Bronchial smooth muscle cell (primary cell): ENCODE measurements at places on chromosomes 11 and 22. TPM values are rescaled to one million over a fixed set of nuclear protein-coding genes. Genes with fewer than 3 reads are reported as not detected.

Gene SCGB1C1
- total RNA-seq: not detected in 2 replicates

Gene MUC6
- total RNA-seq: not detected in 2 replicates

Gene APOL4
- 0.95 and 8.7 TPM in 2 replicates for total RNA-seq

Gene STK33
- 0.94 and 1.4 TPM in 2 replicates for total RNA-seq

Gene CLDN5
- 0.43 and 0.63 TPM in 2 replicates for total RNA-seq

Gene ADAMTS15
- total RNA-seq: 23.4 and 29.6 TPM in 2 replicates

Gene CD59
- total RNA-seq: 386 and 524 TPM in 2 replicates

Gene CALCB
- total RNA-seq: under 0.01 TPM in 1 of 2 replicates, not detected in the other

Gene SLC25A45
- 0.77 and 0.95 TPM in 2 replicates for total RNA-seq

Gene CDON
- 4.9 and 31.2 TPM in 2 replicates for total RNA-seq

Gene GTSE1
- total RNA-seq: 0.17 and 0.95 TPM in 2 replicates

Gene C11orf97
- not detected in 2 replicates for total RNA-seq

Gene MRPL16
- 40.8 and 47.0 TPM in 2 replicates for total RNA-seq

Gene NLRP14
- total RNA-seq: 0.09 and 0.16 TPM in 2 replicates

Gene ALDH3B1
- total RNA-seq: 5.2 and 13.6 TPM in 2 replicates

Gene TMEM191C
- 0.34 and 1.1 TPM in 2 replicates for total RNA-seq

Gene PLA2G3
- 0.16 TPM in 1 of 2 replicates, not detected in the other for total RNA-seq

Gene SLC22A25
- total RNA-seq: not detected in 2 replicates

Gene UEVLD
- 19.7 and 21.1 TPM in 2 replicates for total RNA-seq

Gene FGF3
- total RNA-seq: not detected in 2 replicates

Gene FGF4
- not detected in 2 replicates for total RNA-seq

Gene OR4D9
- total RNA-seq: not detected in 2 replicates

Gene UPK3A
- not detected in 2 replicates for total RNA-seq

Gene ACR
- not detected in 2 replicates for total RNA-seq

Gene FXYD2
- 0.09 and 0.16 TPM in 2 replicates for total RNA-seq

Gene RRM1
- total RNA-seq: 42.0 and 66.7 TPM in 2 replicates

Gene CCDC15
- total RNA-seq: 0.43 and 0.63 TPM in 2 replicates

Gene TREH
- under 0.01 TPM in 1 of 2 replicates, not detected in the other for total RNA-seq

Gene OR51B2
- not detected in 2 replicates for total RNA-seq

Gene OR5P2
- not detected in 2 replicates for total RNA-seq

Gene APOBEC3C
- total RNA-seq: 7.6 and 14.0 TPM in 2 replicates

Gene APOL3
- 18.4 and 26.5 TPM in 2 replicates for total RNA-seq

Gene KIF18A
- 3.9 and 5.2 TPM in 2 replicates for total RNA-seq

Gene SPDYC
- total RNA-seq: not detected in 2 replicates

Gene C11orf87
- total RNA-seq: 0.16 TPM in 1 of 2 replicates, not detected in the other

Gene PHF21A
- total RNA-seq: 9.0 and 9.6 TPM in 2 replicates

Gene OR2AG2
- 0.16 TPM in 1 of 2 replicates, not detected in the other for total RNA-seq
